Aorta (tissue), 5 donors: ENCODE measurements at places on chromosomes 7 and 10. TPM values are rescaled to one million over a fixed set of nuclear protein-coding genes. Genes with fewer than 3 reads are reported as not detected.

The TMEM254 gene
- total RNA-seq: 8.1 TPM

DNA sequence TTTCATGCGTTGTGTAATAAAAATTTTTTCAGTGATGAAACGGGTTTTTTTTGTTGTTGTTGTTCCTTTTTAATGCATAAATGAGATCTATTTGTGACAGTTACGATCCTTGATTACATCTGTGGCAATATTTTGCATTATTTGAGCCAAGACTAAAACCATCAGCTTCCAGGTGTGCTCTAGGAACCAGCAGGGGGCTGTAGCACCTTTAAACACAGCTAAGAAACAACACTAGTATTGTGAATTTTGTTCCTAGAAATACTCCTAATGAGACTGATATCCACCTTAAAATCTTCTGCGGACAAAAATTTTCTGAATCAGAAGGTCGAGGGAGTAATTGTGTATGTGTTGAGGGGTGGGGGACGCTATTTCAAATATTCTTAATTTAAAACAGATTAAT, 52.6 kb downstream of the FGFBP3 start:
- no peaks in the 10 kb centered on the region for H3K4me1 ChIP-seq
- no peaks in the 10 kb centered on the region for H3K27me3 ChIP-seq
- no peak for DNase-seq
- H3K36me3 ChIP-seq: peaks cover 4% of the 10 kb centered on the region
- no peak overlapping the region for H3K4me3 ChIP-seq

The AGAP9 gene
- 7.3 TPM for total RNA-seq

The CTTNBP2 gene
- total RNA-seq: 15.9 TPM

DNA sequence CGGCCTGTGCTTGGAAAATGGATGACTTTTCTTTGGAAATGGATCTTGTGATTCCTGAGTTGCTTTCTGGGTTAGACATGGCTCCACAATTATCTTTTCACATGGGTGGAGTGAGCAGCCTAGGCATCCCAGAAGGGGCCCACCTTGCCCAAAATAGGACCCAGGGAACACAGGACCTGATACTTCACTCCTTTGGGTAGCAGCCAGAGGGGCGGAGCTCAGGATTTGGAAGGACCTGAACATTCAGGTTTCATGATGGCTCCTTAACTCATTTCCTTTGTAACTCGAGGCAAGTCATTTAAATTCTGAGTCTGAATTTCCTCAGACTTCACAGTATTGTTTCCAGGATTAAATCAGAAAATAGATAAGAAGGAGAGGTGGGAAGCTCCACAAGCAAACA, 178.3 kb upstream of the ZMIZ1 start:
- no peaks in the 10 kb centered on the region for H3K36me3 ChIP-seq
- H3K4me1 ChIP-seq: no peaks in the 10 kb centered on the region
- H3K27ac ChIP-seq: no peak overlapping the region
- no peak overlapping the region for H3K4me3 ChIP-seq

GRCh38 chr10:79264942-79265341, 82.3 kb upstream of the PPIF start:
- DNase-seq: no peak
- H3K27ac ChIP-seq: no peak overlapping the region
- peaks cover 7% of the 10 kb centered on the region for H3K4me1 ChIP-seq
- no peaks in the 10 kb centered on the region for H3K36me3 ChIP-seq
- no peak overlapping the region for H3K4me3 ChIP-seq

The GRID2IP gene
- 0.16 TPM for total RNA-seq

The MYL10 gene
- total RNA-seq: not detected

DNA sequence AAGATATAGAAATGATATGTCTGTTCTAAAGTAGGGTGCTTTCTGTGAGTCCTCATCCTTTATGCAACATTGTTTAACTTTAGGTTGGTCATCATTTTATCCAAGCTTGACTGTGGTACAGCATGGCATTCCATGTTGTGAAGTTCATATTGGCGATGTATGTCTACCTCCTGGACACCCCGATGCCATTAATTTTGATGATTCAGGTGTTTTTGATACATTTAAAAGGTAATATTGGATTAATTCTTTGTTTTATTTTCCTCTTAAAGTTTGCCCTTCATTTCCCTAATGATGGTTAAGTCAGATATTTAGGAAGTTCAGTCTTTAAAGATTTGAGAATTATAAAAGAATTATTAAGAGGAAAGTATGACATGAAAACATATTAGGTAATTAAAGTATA, 21.3 kb downstream of the HBP1 start:
- H3K4me3 ChIP-seq: no peak overlapping the region
- no peaks in the 10 kb centered on the region for H3K27me3 ChIP-seq
- H3K36me3 ChIP-seq: peaks cover 2% of the 10 kb centered on the region
- no peak overlapping the region for H3K27ac ChIP-seq
- DNase-seq: no peak

DNA sequence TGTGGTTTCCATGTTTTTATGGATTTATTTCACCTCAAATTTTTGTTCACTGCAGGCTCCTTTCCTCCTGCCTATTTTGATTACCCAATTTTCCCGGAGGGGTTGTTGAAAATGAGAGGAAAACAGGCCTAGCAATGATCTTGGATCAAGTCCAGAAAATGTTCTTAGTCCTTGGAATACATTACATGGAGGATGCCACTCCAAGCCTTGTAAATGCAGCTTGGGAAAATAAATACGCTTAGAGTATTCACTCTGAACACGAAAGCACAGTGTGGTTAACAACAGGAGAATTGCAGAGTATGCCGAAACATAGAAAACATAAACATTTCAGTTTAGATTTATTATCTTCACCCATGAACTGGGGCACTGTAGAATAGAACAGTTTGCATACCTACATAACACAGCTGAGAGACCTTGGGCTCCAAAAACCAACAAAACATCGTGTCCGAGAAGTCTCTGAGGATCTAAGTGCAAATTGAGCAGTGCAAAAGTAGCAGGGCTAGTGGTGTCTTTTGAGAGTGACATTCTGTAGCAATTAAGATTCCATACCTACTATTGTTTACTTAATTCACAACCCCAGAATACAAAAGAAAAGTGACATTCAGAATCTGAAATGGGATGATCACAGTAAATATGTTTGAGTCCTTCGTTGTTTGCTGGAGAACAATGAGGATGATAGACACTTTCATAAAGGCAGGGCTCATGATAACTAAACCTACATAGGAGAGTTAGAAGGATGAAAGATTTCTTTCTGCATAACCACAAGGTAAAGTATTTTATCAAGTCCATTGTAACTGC, 7.6 kb upstream of the CD36 start:
- no peak overlapping the region for H3K27ac ChIP-seq
- H3K36me3 ChIP-seq: no peaks in the 10 kb centered on the region
- H3K27me3 ChIP-seq: no peaks in the 10 kb centered on the region
- no peaks in the 10 kb centered on the region for H3K4me1 ChIP-seq
- H3K4me3 ChIP-seq: no peak overlapping the region

DNA sequence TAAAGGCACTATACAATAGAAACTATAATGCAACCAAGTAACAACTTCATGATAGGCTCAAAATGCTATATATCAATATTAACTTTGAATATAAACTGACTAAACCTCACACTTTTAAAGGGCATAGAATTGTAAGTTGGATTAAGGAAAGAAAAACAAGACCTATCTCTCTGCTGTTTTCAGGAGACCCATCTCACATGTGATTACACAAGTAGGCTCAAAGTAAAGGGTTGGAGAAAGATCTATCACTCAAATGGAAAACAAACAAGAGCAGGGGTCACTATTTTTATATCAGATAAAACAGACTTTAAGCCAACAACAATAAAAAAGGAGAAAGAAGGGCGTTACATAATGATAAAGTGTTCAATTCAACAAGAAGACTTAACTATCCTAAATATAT, 155.5 kb downstream of the CDK14 start:
- no peak overlapping the region for H3K27ac ChIP-seq
- no peaks in the 10 kb centered on the region for H3K4me1 ChIP-seq
- H3K27me3 ChIP-seq: no peaks in the 10 kb centered on the region
- H3K36me3 ChIP-seq: no peaks in the 10 kb centered on the region
- H3K4me3 ChIP-seq: no peak overlapping the region

The SPAM1 gene
- not detected for total RNA-seq

DNA sequence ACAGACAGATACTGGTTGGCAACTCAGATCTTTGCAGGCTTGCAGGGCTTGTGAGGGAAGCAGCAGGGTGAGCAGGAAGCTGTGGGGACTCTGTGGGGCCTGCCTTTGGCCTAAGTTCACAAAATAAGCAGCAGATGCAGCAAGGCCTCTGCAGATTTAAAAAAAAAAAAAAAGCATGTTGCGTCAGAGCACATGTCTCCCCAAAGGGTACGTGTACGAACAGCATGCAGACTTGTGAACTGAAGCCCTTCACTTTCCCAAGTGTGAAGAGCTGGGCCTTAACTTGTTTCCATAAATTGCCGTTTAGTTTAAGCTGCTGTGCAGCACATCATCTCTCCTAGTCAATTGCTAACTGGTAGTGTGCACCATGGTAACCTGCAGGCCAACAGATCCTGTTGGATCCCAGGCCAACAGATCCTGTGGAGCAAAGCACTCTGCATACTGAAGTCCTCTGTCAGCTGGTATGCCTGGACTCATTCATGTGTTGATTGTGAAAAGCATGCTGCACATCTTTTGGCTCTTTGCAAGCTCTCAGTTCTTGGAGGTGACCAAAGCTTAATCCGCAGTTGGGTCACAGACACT, 10.8 kb upstream of the XPNPEP1 start:
- H3K4me1 ChIP-seq: no peaks in the 10 kb centered on the region
- H3K27me3 ChIP-seq: no peaks in the 10 kb centered on the region
- H3K4me3 ChIP-seq: no peak overlapping the region
- no peak overlapping the region for H3K27ac ChIP-seq
- DNase-seq: no peak
- no peaks in the 10 kb centered on the region for H3K36me3 ChIP-seq
